ENCODE measurements at places on chromosomes 1 and 21.
A peak's percentile ranks its signal among the peaks of the same experiment; 100 is the strongest.

GRCh38 chr1:70090875-70091274 lies 114.5 kb downstream of the LRRC40 start:
- no peak for DNase-seq

GRCh38 chr1:4019147-4019521 lies 119.1 kb upstream of the C1orf174 start:
- DNase-seq, result no peak

- no peak for DNase-seq
Observed at GRCh38 chr1:156885880-156886355, 7.6 kb upstream of the PEAR1 start.

GRCh38 chr1:92679980-92680379 lies 104.9 kb downstream of the EVI5 start:
- DNase-seq, result no peak

GRCh38 chr1:1004780-1005697 lies 5.1 kb upstream of the HES4 start:
- DNase-seq, result peak; percentile 50

DNA sequence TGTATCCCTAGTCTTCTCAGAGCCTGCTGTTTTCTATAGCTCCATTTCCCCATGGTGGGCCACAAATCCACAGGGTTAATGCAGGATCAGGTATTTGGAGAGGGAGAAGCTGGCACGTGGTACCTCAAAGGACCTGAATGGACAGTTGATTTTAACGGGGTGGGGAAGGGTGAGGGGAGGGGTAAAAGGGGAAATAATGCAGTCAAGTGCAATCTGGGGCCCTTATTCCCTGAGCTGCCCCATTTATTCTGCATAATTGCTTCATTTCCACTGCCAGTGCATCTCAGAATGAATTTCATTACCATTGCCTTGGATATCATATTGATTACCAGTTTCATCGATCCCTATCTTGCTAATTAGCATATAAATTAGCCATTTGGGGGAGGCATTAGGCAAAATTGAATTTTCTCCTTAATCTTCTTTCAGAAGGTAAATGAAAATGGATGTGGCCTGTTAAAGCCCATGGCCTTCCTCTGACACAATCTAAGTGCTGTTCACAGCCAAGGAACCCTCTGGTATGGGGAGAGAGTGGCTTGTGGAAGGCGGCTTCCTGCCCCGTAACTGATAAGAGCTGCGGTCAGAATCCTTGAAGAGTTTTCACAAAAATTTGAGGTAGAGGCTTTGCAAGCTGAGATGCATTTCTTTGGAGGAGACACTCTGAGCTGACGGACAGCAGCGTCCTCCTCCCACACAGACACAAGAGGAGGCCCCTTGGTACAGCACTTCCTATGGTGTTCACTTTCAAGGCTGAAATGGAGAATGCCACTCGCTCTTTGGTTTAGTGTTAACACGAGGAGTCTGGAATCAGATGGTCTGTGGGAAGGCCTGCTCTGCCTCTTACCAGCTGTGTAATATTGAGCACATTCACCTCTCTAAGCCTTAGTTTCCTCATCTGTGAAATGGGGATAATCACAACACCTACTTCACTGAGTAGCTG lies 34.4 kb downstream of the PHC2 start:
- DNase-seq, result no peak

DNA sequence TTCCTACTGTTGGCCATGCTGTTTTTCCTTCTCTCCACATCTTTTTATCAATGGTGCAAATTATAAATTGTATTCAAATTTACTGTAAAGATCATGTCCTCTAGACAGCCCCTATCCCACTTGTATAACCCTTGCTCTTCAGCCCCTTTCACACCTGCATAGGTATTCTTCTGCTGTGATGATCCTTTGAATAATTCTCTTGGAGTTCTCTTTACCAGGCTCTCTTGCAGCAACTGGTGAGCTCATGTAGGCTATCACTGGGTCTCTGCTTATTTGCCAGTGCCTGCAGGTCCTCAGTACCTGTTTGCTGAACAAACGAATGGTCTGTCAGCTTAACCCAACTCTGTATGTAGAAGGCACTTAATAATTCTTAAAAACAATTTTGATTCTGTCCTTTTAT lies 8.2 kb downstream of the PTPRC start:
- no peak for DNase-seq

DNA sequence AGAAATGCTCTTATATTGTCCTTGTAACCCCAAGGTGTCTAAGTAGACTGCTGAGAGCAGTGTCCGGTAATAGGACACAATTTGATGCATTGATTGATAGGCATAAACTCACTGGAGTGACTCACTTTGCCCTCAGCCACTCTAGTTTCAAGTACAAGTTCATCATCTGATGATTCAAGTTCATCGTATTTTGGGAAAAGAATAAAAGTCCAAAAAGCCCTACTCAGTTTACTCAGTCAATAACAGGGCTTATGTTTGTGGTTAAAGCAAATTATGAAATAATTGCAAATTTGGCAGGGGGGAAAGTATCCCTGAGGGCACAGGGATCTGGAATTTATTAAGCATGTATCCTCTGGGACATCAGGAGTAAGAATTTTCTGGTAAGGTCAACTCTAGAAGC lies 7.6 kb upstream of the ATF3 start:
- no peak for DNase-seq

DNA sequence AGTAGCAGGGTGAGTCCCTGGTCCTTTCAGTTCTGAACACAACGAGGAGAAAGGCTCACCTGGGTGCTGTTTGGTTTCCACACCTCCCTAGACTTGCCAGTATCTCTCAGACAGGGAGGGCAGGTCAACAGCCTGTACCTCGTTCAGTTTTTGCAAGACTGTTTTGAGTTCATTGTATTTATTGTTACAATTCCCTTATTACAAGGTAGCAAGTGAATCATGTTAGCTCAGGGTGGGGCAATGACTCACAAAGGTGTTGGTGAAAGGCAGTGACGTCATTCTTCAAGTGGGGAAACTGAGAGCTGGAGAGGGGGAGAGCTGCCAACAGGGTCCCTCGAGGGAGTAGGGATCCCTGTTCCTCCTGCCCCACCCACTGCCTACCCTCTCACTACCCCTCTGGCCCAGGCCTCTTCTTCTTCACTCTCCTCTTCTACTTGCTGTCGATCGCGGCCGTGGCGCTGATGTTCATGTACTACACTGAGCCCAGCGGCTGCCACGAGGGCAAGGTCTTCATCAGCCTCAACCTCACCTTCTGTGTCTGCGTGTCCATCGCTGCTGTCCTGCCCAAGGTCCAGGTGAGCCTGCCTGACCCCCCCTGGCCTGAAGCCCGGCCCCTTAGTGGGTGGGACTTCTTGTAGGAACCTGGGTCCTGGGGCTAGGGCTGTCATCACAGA lies 13.4 kb downstream of the SERINC2 start:
- no peak for DNase-seq

DNA sequence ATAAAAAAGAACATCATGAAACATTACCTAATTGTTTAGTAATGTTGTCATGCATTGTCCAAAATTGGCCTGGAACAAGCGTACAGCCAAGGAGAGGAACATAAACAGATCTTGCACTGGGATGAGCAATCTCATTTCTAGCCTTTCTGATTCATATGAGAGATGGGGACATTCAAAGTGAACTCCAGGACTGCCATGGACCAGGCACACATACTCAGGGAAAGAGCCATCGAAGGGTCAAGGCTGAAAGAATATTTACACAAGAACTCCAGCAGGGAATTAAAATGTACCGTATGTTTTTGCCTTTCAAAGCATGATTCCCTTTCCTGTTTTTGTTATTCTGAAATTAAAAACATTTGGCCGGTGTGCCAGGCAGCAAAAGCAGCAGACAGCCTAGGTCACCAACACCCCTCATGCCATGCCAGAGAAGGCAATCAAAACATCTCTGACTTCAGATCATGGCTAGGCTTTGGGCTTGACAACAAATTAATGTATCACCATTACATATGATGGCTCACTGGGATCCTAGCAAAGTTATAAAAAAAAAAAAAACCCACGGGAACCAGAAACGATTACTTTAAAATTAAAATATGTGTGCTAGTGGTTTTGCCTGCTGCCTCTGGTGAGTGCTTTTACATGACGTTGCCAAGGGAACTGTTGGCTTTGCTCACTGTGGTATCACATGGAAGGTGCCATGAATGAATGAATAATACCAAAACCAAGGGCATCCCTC lies 159.8 kb downstream of the TGFBR3 start:
- DNase-seq, result no peak

GRCh38 chr1:216587715-216588114 lies 135.5 kb downstream of the ESRRG start:
- no peak for DNase-seq

GRCh38 chr1:6960291-6960811 lies 175.1 kb downstream of the CAMTA1 start:
- DNase-seq, result peak; percentile 69

- no peak for DNase-seq
Observed at GRCh38 chr21:29888437-29888836, 51.4 kb downstream of the GRIK1 start.

- DNase-seq, result peak; percentile 59
Observed at GRCh38 chr1:27542463-27543273, 52.7 kb upstream of the WASF2 start.

GRCh38 chr1:20078171-20078651 lies 8.2 kb downstream of the PLA2G5 start:
- no peak for DNase-seq

- no peak for DNase-seq
Observed at GRCh38 chr1:35509558-35509957, 47.6 kb downstream of the KIAA0319L start.

- DNase-seq, result no peak
Observed at GRCh38 chr1:183553764-183554163, 36.5 kb downstream of the NCF2 start.

GRCh38 chr1:187153047-187153446 lies 324.3 kb downstream of the PLA2G4A start:
- no peak for DNase-seq

- no peak for DNase-seq
Observed at GRCh38 chr1:62628506-62628905, 31.2 kb downstream of the ANGPTL3 start.

GRCh38 chr1:227136210-227136820 lies 182.0 kb downstream of the CDC42BPA start:
- DNase-seq, result no peak

GRCh38 chr1:23768733-23769132 lies 9.5 kb upstream of the PITHD1 start:
- no peak for DNase-seq

DNA sequence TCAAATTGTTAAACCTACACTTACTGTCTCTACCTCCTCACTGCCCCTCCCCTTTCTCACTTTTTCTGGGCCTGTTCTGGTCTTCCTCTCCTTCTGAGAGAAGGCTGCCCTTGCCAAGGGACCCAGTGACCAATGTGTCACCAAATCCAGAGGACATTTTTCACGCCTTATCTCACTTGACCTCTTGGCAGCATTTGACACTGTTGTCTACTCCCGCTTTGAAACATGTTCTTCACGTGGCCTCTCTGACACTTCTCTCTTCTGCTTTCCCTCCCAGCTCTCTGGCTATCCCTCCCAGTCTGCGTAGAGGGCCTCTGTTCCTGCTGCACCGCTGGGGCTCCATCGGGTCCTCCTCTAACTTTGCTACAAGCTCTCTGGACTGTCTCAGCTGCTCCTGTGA lies 25.3 kb downstream of the KCNQ4 start:
- DNase-seq, result no peak

DNA sequence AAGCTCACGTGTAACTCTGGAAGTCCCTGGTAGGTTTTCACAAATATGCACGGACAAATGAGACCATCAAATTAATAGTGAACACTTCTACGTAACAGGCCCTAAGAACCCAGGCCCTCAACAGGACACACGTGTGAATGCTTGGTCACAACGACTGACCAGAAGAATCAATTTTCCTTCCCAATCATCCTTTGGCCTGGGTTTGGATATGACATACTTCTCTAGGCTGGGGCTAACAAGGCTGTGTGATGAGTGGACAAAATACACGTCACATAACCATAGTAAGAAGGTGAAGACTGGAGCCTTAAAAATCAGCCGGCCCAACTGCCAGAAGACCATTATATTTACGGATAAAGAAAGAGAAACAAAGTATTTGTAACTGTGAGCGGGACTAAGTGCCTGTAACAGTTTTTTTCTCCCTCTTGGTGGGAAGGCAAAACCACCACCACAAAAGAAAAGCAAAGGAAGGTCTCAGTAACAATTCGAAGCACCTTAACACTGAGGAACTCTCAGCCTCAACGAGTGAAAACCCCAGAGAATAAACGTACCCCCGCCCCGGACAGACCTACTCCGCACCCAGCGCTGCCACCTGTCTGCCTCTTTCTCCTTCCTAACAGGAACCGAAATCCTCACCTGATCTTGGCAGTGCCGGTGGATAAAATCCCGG lies 450 bp downstream of the SDE2 start:
- DNase-seq, result no peak

GRCh38 chr1:97621955-97622354 lies 298.9 kb downstream of the DPYD start:
- no peak for DNase-seq

DNA sequence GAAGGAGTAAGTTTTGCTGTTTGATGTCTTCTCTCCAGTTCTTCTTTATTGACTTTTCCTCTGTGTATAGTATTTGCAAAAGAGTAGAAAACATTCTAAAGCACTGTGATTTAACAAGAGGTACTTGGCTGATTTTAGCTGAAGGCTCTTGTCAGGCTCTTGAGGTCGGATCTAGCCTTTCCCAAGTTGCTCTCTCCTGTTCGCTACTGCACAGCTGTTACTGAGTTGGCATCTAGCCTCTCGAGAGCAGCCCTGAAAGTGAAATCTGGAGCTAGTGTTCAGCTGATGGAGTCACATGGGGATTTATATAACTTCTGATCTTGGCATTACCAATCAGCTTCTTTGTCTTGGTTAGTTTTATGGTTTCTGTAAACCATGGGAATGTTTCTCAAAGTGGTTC lies 193.1 kb downstream of the RYR2 start:
- no peak for DNase-seq

DNA sequence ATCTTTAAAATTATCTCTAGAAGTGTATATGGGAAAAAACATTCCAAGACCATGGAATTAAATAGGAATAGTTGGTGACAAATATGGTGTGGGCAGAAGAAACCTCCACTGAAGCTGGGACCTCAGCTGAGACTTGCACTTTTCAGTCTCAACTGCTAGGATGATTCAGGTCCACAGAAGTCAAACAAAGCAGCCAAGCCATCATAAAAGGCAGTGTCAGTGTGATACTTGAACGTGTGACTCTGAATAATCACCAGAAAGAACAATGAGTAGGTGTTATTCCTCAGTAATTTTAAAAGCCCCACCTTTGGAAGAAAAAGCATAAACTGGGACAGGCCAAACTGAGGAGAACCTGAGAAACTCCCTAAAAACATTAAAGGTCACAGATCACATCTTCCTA lies 90.7 kb downstream of the ZNF281 start:
- no peak for DNase-seq

DNA sequence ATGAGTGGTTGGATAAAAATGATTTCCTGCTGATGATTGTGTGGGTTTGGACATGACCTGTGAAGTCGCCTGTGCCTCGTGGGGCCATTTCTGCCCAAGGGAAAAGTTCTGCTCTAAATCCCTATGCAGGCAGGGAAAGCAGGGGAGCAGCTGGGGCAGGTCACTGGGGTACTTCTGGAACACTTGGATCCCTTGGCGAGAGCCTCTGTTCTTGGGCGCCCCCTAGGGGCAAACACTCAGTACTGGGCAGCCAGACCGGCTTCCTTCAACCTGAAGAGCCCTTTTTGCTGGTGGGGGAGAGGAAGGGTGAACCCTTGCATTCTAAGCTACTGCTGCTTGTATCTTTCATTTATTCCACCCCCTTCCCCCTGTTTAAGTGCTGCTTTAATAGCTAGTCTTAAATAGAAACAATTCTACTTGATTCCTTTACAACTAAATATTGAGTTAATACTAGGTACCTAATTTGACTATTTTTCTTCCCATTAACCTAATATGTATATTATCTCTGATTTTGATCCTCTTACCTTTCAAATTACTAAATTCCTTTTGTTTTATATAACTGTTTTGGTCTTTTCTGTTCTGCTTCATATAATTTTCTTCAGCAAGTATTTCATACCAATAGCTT lies 5.1 kb upstream of the CLEC20A start:
- DNase-seq, result peak; percentile 75

GRCh38 chr21:44531606-44532564 lies 8.1 kb downstream of the KRTAP10-1 start:
- no peak for DNase-seq

All from left cardiac atrium (tissue), 4 donors.